ENCODE measurements at places on chromosomes 11 and 22.
A peak's percentile ranks its signal among the peaks of the same experiment; 100 is the strongest.

DNA sequence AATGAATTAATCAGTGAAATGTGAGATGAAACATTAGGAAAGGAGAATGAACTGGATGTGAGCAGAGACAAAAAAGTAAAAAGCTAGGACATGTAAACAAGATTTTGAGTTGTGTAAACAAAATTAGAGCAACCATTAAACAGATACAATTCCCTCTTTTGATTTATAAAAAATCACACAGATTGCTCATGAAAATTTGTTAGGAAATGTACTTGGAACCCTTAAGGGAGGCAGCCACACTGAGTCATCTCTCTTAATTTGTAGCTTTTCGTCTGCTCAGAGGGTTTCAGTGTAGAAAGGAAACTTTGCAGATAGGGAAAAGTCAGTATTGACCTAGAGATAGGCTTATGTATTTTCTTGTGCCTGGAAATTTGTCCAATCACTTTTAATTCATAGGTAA is 49.6 kb upstream of the ME3 start:
- DNase-seq: no peak

GRCh38 chr11:124760806-124761205 is 1.3 kb downstream of the ESAM start:
- DNase-seq: no peak

- no peak for DNase-seq
Measured at GRCh38 chr11:124889191-124890091, 8.2 kb downstream of the ROBO4 start.

DNA sequence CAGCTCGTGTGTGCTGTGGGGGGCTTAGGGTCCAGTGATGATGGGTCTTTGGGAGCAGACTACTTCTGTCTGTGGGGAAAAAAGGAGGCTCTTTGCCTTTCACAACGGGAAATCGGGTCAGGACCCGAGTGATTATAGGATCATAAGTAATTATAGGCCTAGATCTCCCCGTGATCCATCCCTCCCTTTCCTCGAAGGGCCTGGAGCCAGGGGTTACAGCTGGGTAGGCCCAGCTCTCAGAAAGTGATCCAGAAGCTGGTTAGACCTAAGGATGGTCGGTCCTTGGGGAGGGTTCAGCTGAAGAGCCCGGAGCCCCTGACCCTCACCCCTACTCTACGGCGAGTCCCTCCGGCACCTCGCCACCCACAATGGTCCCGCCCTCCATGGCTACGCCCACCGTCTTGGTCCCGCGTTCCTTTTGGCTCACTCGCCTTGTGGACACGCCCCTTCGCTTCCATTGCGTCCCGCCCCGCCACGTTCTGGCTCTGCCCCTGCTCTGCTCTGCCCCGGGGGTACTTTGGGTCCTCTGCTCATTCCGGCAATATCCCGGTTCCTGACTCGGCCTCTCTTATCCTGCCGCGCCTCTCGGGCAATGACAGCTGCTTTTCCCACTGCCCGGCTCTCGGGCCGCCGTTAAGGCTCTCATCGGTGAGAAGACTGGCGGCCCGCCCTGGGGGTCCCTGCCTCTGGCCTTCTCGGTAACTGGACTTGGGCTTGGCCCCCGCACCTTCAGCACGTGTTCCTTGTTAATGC is 5.0 kb downstream of the IGSF22 start:
- DNase-seq: peak; percentile 87

DNA sequence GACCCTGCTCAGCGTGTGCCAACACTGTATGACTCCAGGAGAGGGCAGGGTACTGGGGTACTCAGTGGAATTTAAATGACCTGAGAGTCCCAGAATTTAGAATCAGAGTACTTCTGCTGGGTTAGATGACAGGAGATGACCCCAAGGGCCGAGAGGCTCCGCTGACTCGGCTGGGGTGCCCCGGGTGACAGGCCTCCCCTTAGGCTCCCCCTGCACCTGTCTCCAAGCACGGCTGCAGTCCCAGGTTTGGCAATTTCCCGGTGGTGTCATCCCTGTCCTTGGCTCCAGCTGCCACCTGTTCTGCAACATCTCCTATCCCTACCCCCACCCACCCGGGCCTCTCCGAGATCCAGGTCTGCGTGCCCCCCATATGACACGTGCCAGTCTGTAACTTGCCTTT is 1.3 kb downstream of the ACTN3 start:
- no peak for DNase-seq

GRCh38 chr22:35921777-35922176 is 106.8 kb downstream of the RBFOX2 start:
- DNase-seq: peak; percentile 39

- DNase-seq: no peak
Measured at GRCh38 chr11:41081756-41082285, 377.6 kb downstream of the LRRC4C start.

DNA sequence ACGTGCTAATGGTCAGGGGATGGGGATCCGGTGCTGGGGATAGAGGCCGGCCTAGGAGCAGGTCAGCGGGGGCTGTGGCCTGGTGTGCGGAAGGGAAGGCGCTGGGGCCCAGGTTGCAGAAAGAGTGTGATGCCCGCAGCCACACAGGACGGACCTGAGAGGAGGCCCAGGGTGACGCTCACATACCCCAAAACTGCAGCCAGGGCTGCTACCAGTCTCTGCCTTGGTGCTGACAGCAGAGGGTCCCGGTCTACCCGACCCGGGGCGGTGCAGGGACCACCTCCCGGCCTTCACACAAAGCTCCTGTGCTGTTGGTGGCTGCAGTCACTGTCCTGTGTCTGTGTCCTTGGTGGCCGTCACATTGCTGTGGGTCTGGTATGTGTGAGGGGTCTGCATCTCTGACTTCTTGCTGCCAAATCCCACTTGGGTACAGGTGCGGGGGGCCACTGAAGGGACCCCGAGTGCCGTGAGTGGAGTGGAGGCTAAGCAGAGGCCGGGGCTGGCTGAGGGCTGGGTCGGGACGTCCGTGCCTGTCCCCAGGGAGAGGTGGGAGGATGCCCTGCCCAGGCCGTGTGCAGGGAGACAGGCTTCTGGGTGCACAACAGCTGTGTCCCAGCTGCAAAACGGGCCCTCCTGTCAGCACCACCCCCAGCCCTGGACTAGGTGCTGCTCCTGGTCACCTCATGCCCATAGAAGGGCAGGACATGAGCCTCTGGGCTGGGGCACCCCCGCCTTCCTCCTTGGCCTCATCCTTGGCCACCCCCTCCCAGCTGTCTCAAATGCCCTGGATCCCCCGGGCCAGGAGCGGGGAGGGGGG is 1.5 kb downstream of the LSP1 start:
- DNase-seq: no peak

GRCh38 chr22:40764763-40765441 is 54.2 kb downstream of the SLC25A17 start:
- peak; percentile 6 for DNase-seq

GRCh38 chr22:26481112-26481693 is 2.4 kb downstream of the HPS4 start:
- no peak for DNase-seq

GRCh38 chr11:72221386-72222075 is 3.0 kb upstream of the INPPL1 start:
- DNase-seq: no peak

- DNase-seq: no peak
Measured at GRCh38 chr11:126113515-126113957, 50.9 kb upstream of the CDON start.

GRCh38 chr11:77596626-77597025 is 6.9 kb downstream of the AQP11 start:
- DNase-seq: no peak

DNA sequence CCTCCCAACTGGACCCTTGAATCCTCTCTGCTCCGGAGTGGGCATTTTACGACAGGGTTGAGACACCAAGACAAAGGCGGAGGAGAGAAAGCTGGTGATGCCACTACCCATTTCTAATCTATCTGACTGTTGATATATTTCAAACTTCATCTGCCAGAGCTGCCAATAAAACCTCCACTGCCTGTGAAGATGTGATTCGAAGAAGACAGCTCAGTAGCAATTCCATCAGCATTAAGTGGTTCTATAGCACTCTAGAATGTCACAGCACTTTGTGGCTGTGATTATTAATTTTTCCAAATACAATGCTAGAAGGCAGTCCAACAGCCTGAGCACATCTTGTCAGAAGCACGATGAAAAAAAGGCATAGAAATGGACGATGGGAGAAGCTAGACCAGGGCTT is 282.8 kb downstream of the OPCML start:
- no peak for DNase-seq

DNA sequence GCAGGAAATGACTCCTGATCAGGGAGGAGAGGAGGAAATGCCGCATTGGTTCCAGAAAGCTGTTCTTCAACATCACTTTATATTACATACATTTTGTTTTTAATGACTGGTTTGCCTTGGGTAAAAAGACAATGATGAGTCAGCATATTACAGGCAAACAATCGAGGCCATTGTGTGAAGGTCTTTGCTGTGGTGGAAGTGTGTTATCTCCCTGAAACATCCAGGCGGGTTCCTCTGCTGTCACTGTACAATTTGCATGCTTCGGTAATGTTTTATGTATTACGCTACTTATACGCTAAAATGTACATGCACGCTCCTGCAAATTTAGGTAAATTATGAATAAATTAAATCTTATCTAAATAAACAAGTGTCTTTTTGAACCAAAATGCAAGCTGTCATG is 161.1 kb downstream of the KIRREL3 start:
- no peak for DNase-seq

GRCh38 chr11:75342231-75342918 is 9.1 kb downstream of the ARRB1 start:
- DNase-seq: no peak

GRCh38 chr11:2443406-2443805 is 908 bp downstream of the TRPM5 start:
- DNase-seq: no peak

- DNase-seq: no peak
Measured at GRCh38 chr11:4087551-4087950, 7.0 kb upstream of the RRM1 start.

GRCh38 chr11:73272680-73273038 is 521 bp downstream of the P2RY6 start:
- DNase-seq: no peak

DNA sequence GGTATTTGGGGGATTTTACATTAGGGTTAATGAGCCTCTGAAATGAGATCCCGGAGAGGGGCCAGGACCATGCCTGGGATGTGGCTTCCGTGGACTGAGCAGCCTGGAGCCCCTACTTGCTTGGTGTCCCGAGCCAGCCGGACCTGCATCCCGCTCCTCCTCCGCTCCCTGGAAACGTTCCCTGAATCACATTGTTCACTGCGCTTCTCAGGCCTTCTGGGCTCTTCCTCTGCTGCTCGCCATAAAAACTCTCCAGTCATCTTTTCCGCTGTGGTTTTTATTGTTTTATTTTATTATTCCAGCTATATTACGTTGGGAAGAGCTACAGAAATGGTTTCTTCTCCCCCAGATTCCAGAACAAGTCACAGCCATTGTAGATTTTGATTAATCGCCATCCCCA is 13.3 kb upstream of the KCNQ1OT1 start:
- DNase-seq: no peak

DNA sequence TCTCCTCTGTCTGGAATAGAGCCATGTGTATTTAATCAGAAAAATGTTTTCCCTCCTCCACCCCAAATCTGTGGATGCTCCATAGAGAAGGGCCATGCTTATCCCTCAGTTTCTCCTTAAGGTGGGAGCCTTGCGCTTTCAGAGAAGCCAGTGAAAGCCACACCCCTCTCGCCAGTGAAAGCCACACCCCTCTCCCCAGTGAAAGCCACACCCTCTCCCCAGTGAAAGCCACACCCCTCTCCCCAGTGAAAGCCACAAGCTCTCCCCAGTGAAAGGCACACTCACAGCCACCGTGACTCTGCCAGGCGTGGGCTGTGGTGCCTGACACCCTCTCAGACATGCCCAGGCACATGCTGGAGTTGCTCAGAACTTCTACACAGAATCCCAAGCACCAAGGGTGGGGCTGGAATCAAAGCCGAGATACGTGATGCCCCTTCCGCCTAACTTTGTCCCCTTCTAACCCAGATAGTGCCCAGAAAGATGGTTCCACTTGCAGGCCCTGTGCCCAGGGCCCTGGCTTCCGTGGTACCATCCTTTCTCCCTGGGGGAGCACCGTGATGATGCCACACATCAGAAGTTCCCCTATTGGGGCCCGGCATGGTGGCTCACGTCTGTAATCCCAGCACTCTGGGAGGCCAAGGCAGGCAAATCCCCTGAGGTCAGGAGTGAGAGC is 16.5 kb upstream of the PRR5 start:
- peak; percentile 91 for DNase-seq

GRCh38 chr11:43517518-43517917 is 158.8 kb downstream of the TTC17 start:
- no peak for DNase-seq

DNA sequence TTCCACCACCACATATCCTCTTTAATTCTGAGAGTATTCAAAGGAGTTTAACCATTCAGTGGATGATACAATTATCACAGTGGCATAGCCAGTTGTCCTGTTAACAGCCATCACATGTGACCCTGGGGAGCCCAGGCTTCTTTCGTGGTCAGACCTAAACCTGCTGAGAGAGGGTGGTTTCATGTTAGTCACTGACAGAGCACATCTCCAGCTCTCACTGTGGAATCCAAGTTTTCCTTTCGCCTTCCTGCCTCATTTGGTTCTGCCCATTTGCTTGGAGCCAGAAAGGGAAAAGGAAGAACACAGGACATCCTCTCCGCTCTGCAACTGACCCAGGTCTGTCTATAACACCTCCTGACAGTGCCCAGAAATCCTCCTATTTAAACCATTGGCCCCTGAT is 60.4 kb downstream of the MCHR1 start:
- DNase-seq: no peak

DNA sequence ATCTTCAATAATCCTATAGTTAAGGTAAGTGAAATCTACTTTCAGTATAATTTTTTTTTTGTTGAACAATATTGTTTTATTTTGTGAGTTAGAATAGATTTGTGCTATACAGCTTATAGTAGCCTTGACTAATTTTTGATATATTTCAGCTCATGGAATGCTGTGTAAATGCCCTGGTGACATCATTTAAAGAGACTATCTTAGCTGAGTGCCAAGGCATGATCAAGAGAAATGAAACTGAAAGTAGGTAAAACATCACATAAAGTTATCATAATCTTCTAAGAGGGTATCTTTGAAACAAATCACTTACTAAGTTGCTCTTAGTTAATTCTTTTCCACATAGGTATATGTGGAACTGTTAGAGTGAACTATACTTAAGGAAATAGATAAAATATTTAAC is 51.4 kb upstream of the ACAT1 start:
- peak; percentile 42 for DNase-seq

GRCh38 chr11:120062561-120062930 is 75.4 kb downstream of the TRIM29 start:
- DNase-seq: no peak

GRCh38 chr11:9535189-9535781 is 38.2 kb upstream of the WEE1 start:
- DNase-seq: peak; percentile 74

DNA sequence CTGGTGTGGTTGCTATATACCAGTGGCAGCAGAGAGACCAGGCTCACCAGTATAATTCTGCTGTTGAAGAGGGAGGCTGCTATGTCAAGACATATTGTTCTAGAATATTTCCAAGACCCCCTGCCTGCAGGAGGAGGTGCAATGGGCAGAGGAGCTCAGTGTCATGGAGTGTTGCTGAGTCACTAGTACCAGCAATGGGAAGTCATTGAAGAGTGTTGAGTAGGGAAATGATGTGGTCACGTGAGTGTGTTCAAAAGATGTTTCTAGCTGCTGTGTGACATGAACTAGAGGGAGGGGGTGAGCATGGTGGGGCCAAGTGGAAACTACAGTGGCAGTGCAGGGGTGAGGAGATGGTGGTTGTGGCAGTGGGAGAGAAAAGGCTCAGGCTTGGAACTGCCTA is 76.3 kb upstream of the BIRC3 start:
- DNase-seq: no peak

GRCh38 chr11:88484873-88485621 is 147.5 kb upstream of the CTSC start:
- peak; percentile 52 for DNase-seq

GRCh38 chr22:50268655-50269113 is 1.5 kb downstream of the MAPK11 start:
- no peak for DNase-seq

GRCh38 chr11:29534836-29535235 is 482.0 kb downstream of the KCNA4 start:
- no peak for DNase-seq
